ENCODE measurements at places on chromosomes 11 and 22.
A peak's percentile ranks its signal among the peaks of the same experiment; 100 is the strongest.

DNA sequence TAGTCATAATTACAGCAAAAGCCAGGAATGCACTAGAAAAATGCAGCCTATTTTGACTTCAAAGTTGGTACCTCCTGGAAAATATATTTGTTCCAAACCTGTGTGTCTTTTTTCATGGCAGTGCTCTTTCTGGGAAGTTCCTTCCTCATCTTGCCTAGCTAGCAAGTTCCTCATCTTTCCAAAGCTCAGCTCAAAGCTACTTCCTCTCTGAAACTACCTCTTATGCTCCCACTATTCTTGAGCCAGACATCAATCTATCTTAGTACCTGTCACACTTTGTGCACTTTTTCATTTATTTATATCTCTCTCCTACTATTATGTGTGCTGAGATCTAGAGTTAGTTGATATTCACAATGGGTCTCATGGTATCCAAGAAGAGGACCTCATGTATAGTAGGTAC lies 191.6 kb upstream of the CCDC90B start:
- no peak for DNase-seq

DNA sequence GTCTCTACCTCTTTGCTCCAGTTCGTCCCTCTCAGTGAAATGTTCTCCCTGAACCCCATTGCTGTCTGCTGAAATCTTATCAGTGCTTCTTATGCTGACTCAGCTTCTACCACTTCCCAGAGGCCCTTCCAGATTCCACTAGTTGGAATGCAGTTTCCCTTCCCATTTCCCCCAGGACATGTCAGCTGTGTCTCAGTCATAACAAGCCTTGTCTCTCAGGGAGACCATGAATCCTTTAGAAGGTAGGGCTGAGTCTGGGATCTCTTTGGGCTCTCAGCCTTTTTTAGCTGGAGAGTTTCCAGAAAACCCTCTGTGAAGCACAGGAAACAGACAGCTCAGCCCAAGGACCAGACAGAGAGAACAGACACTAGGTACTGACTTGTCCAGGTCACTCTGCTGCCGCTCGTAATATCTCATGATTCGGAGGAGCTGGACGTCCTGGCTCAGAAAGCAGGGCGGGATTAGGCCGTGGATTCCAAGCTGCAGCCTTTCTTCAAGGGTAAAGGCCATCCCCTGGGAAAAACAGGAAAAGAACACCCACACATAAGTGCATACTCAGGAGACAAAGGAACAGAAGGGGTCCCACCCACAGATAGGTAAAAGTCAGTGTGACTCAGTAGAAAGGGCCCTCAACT lies 113.0 kb downstream of the ME3 start:
- no peak for DNase-seq

DNA sequence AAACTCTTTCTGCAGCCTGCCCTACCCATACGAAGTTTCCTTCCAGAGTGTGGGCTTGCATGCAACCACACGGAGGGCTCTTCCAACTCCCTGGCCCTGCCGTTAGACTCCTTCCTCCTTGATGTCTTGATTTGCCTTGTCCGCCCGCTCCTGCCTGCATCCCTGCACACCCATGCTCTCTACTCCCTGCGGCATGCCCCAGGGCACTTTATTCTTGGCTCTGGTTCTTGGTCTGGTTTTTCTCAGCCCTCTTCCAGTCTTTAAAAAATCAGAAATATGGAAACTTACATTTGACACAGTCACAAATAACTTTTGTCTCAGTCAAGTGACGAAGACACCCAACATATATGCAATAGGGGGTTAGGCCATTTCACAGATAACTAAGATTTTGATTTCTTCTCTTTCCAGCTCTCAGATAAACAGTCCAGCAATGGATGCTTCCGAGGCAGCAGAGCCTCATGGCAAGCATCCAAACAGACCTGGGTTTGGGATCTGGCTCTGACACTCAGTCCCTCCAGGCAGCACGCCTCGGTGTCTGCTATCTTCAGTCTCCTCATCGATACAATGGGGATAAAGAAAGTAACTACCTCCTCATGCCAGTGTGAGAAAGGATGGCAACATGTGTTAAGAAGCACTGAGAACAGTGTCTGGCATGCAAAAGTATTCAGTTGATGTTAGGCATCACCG lies 15.7 kb upstream of the OPCML start:
- no peak for DNase-seq

DNA sequence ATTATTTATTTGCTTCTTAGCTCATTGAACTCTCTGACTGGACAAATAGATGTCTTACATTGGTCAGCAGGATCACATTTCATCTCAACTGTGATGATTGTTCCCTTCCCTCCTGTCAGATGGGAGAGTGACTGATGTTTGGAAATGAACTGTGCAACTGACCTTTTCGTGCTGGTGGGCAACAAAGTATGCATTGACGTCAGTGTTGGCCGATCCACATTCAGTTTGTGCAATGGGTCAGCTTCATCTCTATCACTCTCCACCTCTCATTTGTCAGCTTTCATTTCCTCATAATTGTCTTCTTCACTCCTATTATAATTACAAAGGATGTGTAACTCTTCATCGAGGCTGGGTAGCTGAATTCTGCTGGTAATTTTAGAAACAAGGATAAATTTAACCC lies 71.3 kb downstream of the PPP2R1B start:
- peak; percentile 24 for DNase-seq

DNA sequence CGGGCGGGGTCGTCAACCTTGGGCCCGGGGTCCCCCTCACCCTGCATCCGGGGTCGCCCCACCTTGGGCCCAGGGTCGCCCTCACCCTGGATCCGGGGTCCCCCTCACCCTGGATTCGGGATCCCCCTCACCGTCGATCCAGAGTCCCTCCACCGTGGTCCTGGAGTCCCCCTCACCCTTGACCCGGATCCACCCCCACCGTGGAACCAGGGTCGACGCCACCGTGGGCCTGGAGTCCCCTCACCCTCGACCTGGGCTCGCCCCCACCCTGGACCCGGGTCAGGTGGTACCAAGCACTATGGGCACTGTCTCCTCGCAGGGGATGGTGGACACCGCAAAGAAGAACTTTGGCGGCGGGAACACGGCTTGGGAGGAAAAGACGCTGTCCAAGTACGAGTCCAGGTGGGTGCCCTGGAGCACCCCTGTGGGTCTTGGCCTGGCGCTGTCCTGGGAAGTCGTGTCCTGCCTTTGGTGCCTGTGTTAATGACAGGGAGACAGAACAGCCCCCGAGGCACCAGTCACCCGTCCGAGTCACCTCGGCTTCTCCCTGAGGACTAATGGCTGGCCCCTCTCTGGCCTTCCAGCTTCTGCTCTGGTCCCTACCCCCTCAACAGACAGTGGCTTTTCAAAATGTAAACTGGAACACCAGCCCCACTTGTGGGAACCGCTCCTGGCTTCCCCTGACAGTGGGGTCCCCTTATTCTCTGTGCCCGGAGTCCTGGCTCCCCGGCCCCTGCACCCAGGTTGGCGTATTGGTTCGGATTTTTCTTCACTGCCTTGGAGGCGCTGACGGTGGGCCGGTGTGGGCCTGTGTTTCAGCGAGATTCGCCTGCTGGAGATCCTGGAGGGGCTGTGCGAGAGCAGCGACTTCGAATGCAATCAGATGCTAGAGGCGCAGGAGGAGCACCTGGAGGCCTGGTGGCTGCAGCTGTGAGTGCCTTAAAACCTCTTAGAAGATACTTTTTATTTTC lies 762 bp downstream of the CRELD2 start:
- DNase-seq, result no peak

GRCh38 chr11:31325160-31325559 lies 44.4 kb downstream of the DCDC1 start:
- DNase-seq, result peak; percentile 75

DNA sequence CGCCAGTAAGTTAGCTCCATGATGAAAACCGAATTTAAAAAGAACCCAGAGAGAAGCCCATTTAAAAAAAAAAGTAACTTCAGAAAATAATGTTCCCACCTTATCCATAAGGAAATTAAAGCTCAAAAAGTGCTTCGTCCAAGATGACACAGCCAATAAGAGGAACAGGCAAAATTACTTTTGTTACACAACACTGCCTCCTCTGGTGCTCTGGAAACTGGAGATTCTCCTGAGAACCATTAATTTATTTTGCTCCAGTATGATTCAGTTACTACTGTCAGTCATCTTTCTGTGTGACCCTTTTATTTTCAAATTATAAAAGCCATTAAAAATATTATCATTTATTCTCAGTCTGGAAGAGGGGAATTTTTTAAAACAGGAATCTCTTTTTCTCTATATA lies 2.0 kb downstream of the IFT27 start:
- DNase-seq, result peak; percentile 18

- DNase-seq, result no peak
Measured at GRCh38 chr22:32005453-32005852, 37.6 kb upstream of the SLC5A1 start.

DNA sequence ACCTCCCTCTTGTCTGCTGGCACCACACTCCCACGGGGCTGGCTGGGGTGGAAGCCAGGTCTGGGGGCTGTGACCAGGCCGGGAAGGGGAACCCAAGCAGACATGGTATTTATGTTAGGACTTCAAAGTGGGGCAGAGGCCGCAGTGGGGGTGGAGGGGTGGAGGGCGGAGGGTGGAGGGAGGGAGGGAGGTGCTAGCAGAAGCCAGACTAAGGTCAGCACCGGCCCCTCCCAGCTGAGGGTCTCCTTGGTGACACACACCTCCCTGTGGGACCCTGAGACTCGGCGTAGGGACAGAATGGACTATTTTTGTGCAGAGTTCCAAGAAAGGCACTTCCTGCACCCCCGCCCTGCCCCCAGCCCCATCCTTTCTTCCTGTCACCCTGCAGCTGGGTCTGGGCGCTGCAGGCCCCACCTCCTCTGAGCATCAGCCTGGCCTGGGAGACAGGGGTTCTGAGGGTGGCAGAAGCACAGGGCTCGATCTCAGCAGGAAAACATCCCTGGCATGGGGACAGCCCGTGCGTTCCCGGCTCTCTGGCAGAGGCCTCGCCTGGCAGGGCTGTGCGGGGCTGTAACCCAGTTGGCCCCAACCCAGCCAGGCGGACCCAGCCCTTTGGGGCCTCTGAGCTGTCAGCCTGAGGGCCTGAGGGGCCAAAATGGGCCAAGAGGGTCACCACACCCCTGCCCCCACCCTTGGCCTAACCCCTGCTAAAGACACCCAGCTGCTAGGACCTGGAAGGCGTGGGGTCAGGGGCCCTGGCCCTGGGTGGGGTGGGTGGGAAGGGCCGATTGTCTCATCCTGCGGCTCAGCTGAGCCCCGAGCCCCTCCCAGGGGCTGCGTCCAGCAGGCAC lies 9.6 kb upstream of the CD248 start:
- DNase-seq, result no peak

DNA sequence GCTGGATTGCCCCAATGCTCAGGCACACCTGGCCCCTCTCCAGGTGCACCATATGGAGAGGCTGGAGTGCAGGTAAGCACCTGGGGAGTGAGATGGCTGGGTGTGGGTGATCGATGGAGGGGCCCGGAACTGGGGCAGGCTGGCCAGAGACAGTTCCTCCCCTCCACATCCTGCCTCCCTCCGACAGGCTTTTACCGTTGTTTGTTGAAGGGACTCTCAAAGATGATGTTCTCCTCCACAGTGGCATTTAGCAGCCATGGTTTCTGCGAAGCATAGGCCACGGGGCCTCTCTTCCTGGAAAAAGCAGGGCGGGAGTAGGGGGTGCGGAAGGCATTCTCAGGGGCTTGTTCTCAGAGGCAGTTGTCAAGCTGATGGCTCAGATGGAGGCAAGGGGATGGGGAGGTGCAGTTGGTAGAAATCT lies 25.9 kb upstream of the KCNJ11 start:
- DNase-seq, result no peak

GRCh38 chr22:21714786-21715185 lies 20.8 kb downstream of the YPEL1 start:
- no peak for DNase-seq

- DNase-seq, result no peak
Measured at GRCh38 chr11:67576735-67577475, 6.7 kb upstream of the GSTP1 start.

- no peak for DNase-seq
Measured at GRCh38 chr11:120185706-120186455, 25.0 kb upstream of the OAF start.

GRCh38 chr11:44315947-44316658 lies 6.2 kb upstream of the ALX4 start:
- no peak for DNase-seq

Measured in fibroblast of the conjunctiva (primary cell).